ENCODE measurements at places on chromosomes 7 and 10. TPM values are rescaled to one million over a fixed set of nuclear protein-coding genes. Genes with fewer than 3 reads are reported as not detected.

DNA sequence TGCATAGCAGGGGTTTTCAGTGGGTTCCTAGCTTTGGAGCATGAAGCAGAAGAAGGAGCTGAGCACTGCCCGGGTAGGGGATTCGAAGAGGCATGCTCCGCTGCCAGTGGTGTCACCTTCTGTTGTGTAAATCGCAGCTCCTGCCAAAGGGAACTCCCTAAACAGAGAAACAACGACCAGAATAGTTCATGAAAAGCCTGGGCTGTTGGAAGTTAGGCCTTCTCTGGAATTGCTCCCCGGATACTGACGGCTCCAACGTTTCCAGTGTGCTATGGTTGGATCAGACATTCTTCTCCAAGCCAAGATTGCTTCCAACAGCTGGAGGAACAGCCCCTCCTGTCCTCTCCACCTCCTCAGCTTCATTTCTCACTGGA, 546.0 kb upstream of the FZD8 start:
- H3K4me1 ChIP-seq: peaks cover 13% of the 10 kb centered on the region
- H3K36me3 ChIP-seq: no peaks in the 10 kb centered on the region
- H3K4me3 ChIP-seq: no peak overlapping the region

DNA sequence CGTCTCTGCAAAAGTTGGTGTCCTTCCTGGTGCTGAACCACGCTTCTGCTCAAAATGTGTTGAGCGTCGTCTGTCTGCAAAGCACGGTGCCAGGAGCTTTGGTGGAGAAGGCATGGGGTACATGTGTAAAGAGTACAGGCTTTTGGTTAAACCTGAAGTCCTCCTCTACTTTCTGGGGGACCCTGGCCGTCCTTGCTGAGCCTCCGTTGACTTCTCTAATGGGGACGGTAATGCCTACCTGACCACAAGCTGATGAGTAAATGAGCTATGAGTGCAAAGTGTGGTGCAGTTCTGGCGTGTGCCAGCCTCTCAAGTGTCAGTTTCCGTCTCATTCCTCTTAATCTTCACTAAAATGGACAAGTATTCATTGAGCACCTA, 527 bp upstream of the HERPUD2 start:
- peak overlapping the region; percentile 97 for H3K4me3 ChIP-seq
- no peaks in the 10 kb centered on the region for H3K36me3 ChIP-seq
- H3K4me1 ChIP-seq: peaks cover 25% of the 10 kb centered on the region

DNA sequence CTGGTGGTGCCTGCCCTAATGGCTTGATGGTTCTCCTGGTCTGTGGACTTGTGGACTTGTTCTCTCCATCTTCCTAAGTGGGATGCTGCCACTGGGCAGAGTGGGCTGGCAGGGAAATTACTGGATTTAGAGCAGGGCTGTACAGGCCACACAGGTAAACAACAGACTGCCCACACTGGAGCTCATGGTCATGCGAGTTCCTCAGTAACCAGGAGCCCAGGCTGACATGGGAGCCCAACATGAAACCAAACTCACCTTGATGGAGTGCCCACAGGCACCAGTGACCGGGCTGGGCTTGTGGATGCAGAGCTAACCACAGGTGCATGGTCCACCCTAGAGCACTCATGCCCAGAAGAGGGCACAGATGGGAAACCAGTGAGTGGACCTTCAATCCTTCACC, 116.7 kb downstream of the SLIT1 start:
- no peak for DNase-seq
- no peak overlapping the region for H3K27ac ChIP-seq
- no peak overlapping the region for H3K4me3 ChIP-seq
- H3K27me3 ChIP-seq: no peaks in the 10 kb centered on the region
- H3K36me3 ChIP-seq: no peaks in the 10 kb centered on the region

DNA sequence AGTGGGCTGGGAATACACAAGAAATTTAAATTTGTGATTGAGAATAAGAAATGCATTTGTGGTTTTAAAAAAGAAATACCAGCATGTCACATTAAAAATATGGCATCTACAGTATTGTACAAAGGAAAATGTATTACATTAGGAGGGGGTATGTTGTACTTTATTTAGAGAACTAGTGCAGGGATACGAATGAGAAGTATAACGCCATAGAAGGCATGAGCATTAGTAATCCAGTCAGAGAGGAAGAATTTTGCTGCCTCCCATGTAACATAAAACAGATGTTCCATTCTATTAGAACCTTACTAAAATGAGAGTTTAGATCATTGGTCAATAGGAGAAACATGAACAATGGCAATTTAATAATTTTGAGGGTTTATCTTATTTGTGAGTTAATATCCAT, 182.2 kb downstream of the ADK start:
- no peak overlapping the region for H3K4me3 ChIP-seq
- no peak overlapping the region for H3K27ac ChIP-seq
- DNase-seq: no peak
- H3K36me3 ChIP-seq: no peaks in the 10 kb centered on the region
- H3K27me3 ChIP-seq: no peaks in the 10 kb centered on the region

DNA sequence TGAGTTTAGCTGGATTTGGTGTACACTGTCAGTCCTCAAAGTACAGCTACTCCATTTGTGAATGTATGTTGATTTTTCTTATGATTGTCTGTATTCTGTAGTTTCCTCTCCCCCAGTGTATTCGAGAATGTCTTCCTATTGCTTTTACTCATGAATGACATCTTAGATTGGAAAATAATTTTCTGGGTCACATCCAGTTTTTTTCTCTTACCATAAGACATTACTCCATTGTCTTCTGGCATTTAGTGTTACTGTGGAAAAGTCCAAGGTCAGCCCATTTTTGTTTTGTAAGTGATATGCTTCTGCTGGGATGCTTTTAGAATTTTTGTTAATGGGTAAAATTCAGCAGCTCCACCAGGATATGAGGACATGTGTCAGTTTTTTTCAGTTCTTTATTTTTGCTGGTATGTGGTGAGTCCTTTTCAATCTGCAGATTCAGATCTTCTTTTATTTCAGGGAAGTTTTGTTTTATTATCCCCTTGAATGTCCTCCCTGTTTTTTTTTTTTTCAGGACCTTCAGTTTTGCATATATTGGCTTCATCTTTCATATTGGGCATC, 33.6 kb downstream of the WAC start:
- DNase-seq: no peak
- no peak overlapping the region for H3K4me3 ChIP-seq
- H3K27me3 ChIP-seq: no peaks in the 10 kb centered on the region
- no peak overlapping the region for H3K27ac ChIP-seq
- no peaks in the 10 kb centered on the region for H3K36me3 ChIP-seq

GRCh38 chr7:80918909-80919721, at the start of gene SEMA3C:
SEMA3C (minus strand) TSS chr7:80919051; CDS start chr7:80916781, 2,270 bp downstream.
- H3K4me3 ChIP-seq: peak within 1 kb of the TSS; percentile 91
- no peaks in the 10 kb centered on the region for H3K27me3 ChIP-seq
- peak within 1 kb of the TSS; percentile 72 for H3K27ac ChIP-seq
- no peaks in the 10 kb centered on the region for H3K36me3 ChIP-seq
- peak; percentile 42 for DNase-seq

GRCh38 chr7:42790196-42790595, 121.7 kb downstream of the C7orf25 start:
- H3K27ac ChIP-seq: no peak overlapping the region
- no peak overlapping the region for H3K4me3 ChIP-seq
- peaks cover 6% of the 10 kb centered on the region for H3K4me1 ChIP-seq
- no peaks in the 10 kb centered on the region for H3K36me3 ChIP-seq
- DNase-seq: no peak
- H3K27me3 ChIP-seq: no peaks in the 10 kb centered on the region

DNA sequence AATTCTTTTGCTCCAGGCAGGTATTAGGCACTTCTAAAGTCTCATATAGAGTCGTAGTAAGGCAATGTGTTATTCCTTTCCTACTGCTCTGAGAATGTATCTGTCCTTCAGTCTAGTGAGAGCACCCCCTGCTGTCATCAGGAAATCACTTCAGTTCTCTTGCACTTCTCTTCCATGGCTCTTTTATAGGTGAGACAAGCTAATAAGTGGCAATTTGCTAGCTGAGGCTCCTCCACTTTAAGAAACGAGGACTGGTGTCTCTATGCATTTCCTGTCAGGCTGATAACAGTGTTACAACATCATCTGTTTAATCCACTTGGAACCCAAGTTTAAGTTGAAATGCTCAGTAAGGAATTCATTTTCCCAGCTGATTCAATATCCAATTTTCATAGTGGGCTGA, 350.6 kb downstream of the TFEC start:
- no peaks in the 10 kb centered on the region for H3K36me3 ChIP-seq
- no peak overlapping the region for H3K27ac ChIP-seq

GRCh38 chr10:132571650-132572544, 34.3 kb downstream of the INPP5A start:
- H3K36me3 ChIP-seq: no peaks in the 10 kb centered on the region
- H3K27ac ChIP-seq: peak overlapping the region; percentile 54
- H3K4me3 ChIP-seq: peak overlapping the region; percentile 48
- DNase-seq: no peak
- no peaks in the 10 kb centered on the region for H3K27me3 ChIP-seq
- peaks cover 50% of the 10 kb centered on the region for H3K4me1 ChIP-seq

DNA sequence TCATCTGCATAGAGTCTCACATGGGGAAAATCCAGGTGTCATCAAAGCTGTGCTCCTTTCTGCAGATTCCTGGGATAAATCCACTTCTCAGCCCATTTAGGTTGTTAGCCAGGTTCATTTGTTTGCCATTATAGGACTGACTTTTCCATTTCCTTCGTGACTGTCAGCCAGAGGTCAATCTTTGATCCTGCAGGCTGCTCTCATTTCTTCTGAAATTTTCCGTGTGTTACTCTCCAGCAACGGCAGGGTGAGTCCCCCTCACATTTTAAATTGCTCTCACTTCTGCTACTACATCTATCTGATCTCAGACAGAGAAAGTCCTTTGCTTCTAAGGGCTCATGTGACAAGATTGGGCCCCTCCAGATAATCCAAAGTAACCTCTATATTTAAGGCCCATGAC, 150.7 kb upstream of the BET1 start:
- no peaks in the 10 kb centered on the region for H3K4me1 ChIP-seq
- no peak overlapping the region for H3K27ac ChIP-seq
- H3K4me3 ChIP-seq: no peak overlapping the region
- no peaks in the 10 kb centered on the region for H3K36me3 ChIP-seq
- no peaks in the 10 kb centered on the region for H3K27me3 ChIP-seq
- DNase-seq: no peak

- H3K4me1 ChIP-seq: no peaks in the 10 kb centered on the region
- no peaks in the 10 kb centered on the region for H3K27me3 ChIP-seq
- no peak overlapping the region for H3K27ac ChIP-seq
- H3K36me3 ChIP-seq: no peaks in the 10 kb centered on the region
Measured at GRCh38 chr7:42385912-42386311, 148.9 kb upstream of the GLI3 start.

DNA sequence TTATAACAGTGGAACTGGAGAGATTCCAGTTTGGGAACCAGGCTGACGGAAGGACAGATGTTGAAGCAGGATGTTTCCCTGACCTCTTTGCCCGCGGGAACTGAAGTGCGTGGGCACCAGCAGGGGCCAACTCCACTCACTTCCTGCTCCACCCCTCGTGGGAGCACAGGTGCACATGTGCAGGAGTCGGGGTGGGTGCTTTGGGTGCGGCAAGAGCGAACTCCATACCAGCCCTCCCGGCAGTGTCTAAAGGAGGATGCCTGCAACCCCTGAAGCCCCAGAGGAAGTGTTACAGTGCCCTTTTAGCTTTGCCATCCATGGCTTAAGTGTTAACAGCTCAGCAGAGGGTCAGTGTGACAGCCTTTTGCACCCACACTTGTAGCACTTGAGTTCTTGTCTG, 27.4 kb upstream of the UBE3C start:
- no peak overlapping the region for H3K4me3 ChIP-seq
- H3K27ac ChIP-seq: no peak overlapping the region
- no peak for DNase-seq

DNA sequence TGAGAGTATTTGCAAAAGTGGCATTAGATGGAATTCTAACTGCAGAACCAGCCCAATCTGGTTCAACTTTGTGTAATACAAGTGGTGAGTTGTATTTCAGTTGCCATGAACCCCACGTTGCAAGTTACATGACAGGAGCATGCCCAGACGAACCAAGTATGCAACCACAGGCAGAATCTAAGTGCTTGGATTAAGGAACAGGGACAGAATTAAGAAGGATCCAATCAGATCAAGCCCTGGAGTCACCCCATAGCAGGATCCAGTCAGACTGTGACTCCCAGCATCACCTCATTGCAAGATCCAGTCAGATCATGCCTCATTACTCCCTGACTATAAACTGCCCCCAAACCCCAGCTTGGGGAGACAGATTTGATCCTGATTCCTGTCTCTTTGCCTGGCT, 388.7 kb upstream of the NRP1 start:
- no peak overlapping the region for H3K4me3 ChIP-seq
- H3K27me3 ChIP-seq: no peaks in the 10 kb centered on the region
- DNase-seq: no peak
- H3K36me3 ChIP-seq: no peaks in the 10 kb centered on the region
- H3K4me1 ChIP-seq: peaks cover 4% of the 10 kb centered on the region

DNA sequence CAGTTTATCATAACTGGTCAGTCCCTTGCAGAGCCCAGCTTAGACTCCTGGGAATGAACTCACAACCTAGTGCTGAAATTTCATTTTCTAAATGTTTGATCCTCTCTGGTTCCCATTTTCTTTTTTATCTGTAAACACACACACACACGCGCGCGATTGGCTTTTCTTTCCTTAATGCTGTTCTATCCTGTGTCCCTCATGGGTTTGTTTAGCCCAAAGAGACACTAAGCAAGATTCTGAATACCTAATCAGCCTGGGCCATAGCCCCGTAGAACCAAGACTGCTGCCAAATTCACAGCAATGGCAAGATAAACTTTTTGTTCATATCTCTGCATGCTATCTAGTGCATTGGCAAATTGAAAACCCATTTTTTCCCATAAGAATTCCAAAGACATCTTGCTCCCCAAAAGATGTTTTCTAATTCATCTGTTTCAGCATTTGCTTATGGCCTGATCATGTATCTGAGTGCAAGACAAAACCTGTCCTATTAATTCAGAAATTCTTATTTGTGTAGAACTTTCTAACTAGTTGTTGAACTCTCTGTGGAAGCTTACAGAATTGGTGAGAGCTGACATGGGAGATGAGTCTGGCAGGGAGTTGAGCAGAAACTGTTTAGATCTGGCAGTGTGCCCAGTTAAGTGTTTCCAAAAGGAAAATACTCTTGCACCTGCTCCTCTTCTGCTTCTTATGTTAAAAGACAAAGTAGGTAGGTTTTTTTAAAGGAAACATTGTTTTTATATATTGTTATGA, 1.8 kb upstream of the IFIT1 start:
- H3K4me3 ChIP-seq: no peak overlapping the region
- H3K4me1 ChIP-seq: peaks cover 27% of the 10 kb centered on the region
- no peaks in the 10 kb centered on the region for H3K36me3 ChIP-seq
- no peak overlapping the region for H3K27ac ChIP-seq
- no peaks in the 10 kb centered on the region for H3K27me3 ChIP-seq
- no peak for DNase-seq

The PRSS37 gene
- total RNA-seq: not detected

The KAZALD1 gene
- total RNA-seq: 34.1 TPM

The ASZ1 gene
- not detected for total RNA-seq

The PRLHR gene
- not detected for total RNA-seq

All from thoracic aorta (tissue), 2 donors.